ENCODE measurements at places on chromosomes 2 and 18.

GRCh38 chr2:217223222-217223930, 363.5 kb upstream of the TNP1 start:
- peak; percentile 19 for DNase-seq

- DNase-seq = no peak
These were observed 46.3 kb downstream of the ZNF519 start for GRCh38 chr18:14085770-14086457.

DNA sequence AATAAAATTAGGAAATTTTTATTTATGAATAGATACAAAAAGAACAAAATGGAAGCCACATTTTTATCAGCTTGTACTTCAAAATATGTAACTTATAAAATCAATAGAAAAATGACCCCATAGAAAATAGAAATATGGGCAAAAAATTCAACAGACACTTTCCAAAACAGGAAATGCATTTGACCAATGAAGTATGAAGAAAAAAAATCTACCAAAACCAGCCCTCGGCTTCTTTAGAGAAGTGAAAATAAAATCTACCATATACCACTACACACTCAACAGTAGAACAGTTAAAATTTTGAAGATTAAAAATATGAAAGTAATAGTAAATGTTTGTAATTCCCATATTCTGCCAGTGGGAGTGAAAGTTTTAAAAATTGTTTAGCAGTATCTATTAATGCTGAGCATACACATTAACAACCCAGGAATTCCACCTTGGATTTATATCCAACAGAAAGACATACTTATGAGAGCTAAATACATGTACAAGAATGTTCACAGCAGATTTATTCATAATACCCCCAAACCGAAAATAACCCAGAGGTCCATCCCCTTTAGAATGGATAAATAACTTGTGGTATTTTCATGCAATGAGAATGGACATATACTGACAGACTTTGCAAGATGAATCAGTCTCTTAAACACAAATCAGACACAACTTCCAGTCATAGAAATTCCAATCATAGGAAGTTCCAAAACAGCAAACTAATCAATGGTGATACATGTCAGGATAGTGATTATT, 318.0 kb downstream of the FIGN start:
- DNase-seq = no peak

GRCh38 chr18:11957636-11958035, 23.7 kb upstream of the IMPA2 start:
- DNase-seq = no peak

DNA sequence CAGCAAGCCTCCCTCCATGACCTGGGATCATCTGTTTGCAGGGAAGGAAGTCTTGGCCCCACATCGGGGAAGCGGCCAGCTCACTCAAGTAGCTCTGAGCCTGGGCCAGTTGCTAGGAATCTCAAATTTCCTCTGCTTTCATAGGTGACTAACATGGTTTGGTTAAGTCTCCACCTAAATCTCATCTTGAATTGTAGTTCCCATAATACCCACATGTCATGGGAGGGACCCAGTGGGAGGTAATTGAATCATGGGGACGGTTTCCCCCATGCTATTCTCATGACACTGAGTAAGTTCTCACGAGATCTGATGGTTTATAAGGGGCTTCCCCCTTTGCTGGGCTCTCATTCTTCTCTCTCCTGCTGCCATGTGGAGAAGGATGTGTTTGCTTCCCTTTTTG, 75.2 kb downstream of the LBH start:
- DNase-seq = no peak

- DNase-seq = no peak
These were observed 1350.2 kb upstream of the FAM98A start for GRCh38 chr2:34949316-34949715.

DNA sequence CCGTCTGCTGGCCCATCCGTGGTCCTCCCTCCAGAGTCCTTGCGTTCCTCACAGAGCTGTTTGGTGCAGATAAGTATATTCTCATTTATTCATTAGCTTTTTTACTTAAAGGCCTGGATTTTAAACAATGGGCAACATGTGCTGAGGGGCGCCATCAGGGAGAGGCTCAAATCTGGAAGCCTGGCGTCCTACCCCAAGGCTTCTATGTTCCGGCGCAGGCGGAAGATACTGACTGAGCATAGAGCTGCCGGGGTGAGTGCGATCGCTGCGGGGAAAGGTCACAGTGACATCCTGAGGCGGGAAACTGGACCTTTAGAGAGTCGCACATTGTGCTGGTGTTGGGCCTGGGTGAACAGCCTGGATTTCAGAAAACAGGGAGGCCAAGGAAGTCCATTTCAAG, 130.6 kb upstream of the PXDN start:
- no peak for DNase-seq

DNA sequence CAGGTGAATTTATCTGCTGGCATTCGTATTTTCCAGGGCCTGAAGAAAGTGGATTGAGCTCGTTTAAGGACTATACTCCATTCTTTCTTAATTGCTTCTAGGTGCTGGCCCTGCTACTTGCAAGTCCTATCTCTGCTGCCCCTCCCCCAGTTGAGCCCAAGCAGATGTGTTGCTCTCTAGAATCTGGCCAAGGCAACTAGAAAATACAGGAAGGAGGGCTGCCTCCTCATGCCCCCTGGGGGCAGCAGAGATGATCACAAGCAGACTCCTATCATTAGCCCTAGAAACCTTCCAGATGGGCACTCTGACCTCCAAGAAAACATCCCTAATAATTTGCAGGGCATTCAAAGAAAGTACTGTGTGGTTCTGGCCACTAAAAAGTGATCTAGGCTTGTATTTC, 72.5 kb upstream of the CYP26B1 start:
- no peak for DNase-seq

GRCh38 chr2:200782251-200782650, 29.5 kb upstream of the BZW1 start:
- no peak for DNase-seq

GRCh38 chr2:217071416-217071815, 211.6 kb upstream of the TNP1 start:
- no peak for DNase-seq

GRCh38 chr2:217683106-217683870, 319.5 kb downstream of the TNS1 start:
- DNase-seq = no peak

DNA sequence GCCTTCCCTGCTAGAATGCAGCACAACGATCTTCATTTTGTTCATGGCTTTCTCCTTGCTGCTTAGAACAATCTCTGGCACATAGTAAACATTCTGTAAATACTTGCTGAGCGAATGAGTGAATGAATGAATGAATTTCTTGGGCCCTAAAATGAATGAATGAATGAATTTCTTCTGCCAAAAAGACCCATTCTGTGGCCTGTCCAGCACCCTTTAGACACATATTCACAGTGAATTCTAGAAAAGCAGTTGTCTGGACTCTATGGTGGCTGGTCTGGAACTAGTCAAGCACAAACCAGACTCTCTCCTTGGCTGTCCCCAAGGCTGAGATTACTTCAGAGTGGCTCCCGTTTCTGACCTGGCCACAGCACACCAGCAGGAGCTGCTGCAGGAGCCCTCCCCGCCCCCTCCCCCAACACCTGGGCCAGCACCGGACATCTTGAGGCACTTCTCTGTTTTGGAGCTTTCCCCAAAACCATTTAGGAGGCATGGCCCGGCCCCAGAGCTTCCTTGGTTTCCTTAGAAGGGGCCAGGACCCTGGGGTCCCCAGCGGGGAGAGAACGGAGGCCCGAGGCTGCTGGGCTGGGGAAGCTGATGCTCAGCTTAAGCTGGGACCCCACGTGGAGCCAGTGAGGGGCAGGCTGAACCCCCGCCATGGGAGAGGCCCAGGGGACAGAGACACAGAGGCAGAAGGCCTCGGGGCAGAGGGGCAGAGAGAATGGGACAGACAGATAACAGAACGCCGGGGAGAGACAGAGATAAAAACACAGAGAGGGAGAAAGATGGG, 159.0 kb downstream of the ZFP36L2 start:
- DNase-seq = no peak

DNA sequence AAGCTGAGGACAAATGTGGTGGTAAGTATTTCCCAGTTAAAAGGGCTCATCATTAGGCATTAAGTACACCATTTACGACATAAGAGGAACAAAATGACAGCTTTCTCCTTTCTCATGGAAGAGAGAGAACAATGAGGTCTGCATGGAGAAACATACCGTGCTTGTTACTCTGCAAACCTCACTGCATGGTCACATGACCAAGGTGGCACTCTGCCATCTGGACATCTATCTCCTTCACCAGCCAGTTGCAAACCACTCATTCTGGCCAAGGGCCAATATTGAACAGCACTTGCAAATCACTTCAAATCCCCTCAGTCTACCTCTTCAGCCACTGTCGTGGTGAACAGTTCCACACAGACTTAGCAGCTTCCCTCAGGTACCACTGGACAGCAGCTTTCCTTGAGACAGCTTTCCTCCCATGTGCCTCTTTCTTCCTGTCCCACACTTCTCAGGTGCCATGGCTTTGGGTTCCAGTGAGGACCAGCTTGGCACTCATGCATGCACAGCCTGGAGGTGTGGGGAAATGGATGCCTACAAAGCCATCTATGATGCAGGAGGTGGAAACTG, 29.5 kb upstream of the DPP4 start:
- no peak for DNase-seq

- DNase-seq = no peak
These were observed 76.3 kb downstream of the ACTR3 start for GRCh38 chr2:113966171-113966570.

DNA sequence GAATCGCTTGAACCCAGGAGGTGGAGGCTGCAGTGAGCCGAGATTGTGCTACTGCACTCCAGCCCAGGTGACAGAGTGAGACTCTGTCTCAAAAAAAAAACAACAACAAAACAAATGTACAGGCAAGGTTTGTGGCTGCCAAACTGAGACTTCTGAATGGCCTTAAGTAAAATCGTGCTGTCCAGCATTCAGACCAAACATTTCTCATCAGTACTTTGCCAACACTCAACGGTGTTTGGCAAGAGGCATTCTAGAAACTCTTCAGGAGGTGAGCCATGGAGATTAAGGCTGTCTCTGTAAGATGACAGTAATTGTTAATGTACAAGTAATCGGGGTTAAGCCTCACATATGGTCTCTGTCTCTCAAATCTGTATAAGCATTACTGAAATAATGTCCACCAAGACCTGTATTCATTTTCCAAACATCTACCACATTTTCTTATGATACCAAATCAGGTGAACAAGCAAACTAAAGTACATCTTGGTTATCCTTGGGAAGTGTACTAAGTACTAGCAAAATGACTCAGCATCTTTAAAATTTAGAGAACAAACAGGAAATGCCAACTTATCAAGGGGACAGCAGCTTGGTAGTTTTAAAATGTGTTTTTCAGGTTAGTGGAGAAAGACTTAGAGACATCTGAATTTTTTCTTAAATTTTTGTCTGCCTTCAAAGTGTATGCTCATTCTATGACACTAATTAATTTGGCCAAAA, 29.3 kb downstream of the SERPINE2 start:
- no peak for DNase-seq

- no peak for DNase-seq
These were observed 105.2 kb upstream of the DLX2 start for GRCh38 chr2:172207911-172208310.

GRCh38 chr18:13568443-13569392, 157.6 kb downstream of the FAM210A start:
- DNase-seq = peak; percentile 49

DNA sequence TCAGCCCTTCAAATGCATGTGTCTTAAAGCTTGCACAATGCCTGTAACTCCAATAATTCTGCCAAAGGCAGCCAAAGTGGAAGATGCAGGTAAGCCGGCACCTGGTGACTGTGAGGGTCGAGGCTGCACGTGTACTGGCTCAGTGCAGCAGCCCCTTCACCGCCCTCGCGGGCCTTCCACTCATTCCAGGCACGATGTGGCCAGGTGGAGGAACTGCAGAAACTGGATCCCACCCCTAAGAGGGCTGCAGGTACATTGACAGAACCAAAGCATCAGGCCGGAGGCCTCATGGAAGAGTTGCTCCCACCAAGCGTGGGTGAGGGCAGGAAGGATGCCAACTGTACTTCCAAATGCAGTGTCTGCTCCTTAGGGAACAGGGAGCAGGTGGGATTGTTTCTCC, 253.4 kb downstream of the HDAC4 start:
- no peak for DNase-seq

- DNase-seq = no peak
These were observed 478.2 kb downstream of the ARHGAP15 start for GRCh38 chr2:143607231-143608062.

DNA sequence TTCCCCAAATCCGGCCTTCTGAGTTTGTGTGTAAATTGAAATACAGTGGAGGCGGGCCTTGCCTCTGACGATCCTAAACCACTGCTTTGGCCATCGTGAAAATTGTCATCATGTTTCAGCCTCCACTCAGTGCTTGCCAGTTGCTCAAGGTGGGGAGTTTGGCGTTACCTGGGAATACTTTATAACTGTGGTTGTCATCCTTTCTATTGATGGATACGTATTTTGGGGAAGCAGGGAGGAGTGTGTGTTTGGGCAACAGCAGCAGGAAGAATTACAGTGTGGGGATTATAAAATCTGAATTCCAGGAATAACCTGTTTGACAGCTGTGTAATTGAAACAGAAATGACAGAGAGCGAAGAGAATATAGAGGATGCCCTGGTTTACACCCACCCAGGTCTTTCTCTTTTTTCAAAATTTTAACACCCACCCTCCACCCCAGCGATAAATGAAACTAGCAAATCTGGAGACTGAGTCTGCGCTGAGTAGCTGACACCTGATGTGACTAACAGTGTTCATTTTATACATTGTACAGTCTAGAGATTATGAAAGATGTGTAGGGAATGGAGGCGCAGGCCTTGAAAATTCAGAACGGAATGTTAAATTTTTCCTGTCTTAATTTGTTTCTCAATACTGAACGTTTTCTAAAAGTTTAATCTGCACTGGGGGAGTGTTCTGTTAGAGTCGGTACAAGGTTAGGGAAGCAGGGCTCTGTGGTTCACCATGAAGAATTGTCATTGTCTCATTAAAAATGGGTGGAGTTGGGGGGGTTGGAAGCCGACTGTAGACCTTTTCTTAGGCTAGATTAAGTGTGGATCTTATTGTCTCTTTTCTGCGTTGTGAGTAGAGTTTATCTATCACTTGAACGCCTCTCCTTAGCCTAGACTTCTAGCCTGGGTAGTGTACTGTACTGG, 1.6 kb downstream of the MAP4K4 start:
- DNase-seq = no peak

GRCh38 chr2:53289309-53290006, 478.1 kb upstream of the CHAC2 start:
- DNase-seq = no peak

GRCh38 chr2:97726261-97727064, 13.1 kb downstream of the ZAP70 start:
- no peak for DNase-seq

GRCh38 chr18:12085136-12085535, 8.5 kb upstream of the ANKRD62 start:
- DNase-seq = no peak

DNA sequence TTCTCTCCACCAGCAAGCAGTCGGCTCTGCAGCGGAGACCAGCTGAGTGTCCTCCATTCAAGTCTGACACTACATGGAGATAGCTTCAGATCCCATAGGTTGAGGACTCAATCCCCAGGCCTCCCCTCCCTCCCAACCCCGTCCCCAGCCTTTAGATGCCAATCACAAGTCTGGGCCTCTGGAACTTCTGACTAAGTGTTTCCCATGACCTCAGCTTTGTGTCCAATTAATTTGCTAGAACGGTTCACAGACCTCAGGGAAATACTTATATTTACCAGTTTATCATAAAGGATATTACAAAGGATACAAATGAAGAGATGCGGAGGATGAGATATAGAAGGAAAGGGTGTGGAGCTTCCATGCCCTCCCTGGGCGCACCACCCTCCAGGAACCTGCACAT, 77.4 kb downstream of the MERTK start:
- DNase-seq = no peak

Measured in stimulated activated CD8-positive, alpha-beta memory T cell treated with anti-CD3 and anti-CD28 coated beads, Interleukin-2, amount 100 ng/mL, for 48 hours (primary cell).